ENCODE measurements at places on chromosomes 1 and 21. TPM values are rescaled to one million over a fixed set of nuclear protein-coding genes. Genes with fewer than 3 reads are reported as not detected.

The CAPN2 gene
- total RNA-seq: 300 TPM

The SDC3 gene
- 12.3 TPM for total RNA-seq

The FCRL4 gene
- total RNA-seq: not detected

The OVAAL gene
- not detected for total RNA-seq

The OR14K1 gene
- not detected for total RNA-seq

The PLEKHN1 gene
- 2.6 TPM for total RNA-seq
